Activated CD8-positive, alpha-beta memory T cell treated with anti-CD3 and anti-CD28 coated beads, Interleukin-2, amount 50 U/mL, for 48 hours (primary cell): ENCODE measurements at places on chromosomes 11 and 22.

GRCh38 chr11:95095858-95096587, 6.4 kb downstream of the ENDOD1 start:
- DNase-seq, result no peak

DNA sequence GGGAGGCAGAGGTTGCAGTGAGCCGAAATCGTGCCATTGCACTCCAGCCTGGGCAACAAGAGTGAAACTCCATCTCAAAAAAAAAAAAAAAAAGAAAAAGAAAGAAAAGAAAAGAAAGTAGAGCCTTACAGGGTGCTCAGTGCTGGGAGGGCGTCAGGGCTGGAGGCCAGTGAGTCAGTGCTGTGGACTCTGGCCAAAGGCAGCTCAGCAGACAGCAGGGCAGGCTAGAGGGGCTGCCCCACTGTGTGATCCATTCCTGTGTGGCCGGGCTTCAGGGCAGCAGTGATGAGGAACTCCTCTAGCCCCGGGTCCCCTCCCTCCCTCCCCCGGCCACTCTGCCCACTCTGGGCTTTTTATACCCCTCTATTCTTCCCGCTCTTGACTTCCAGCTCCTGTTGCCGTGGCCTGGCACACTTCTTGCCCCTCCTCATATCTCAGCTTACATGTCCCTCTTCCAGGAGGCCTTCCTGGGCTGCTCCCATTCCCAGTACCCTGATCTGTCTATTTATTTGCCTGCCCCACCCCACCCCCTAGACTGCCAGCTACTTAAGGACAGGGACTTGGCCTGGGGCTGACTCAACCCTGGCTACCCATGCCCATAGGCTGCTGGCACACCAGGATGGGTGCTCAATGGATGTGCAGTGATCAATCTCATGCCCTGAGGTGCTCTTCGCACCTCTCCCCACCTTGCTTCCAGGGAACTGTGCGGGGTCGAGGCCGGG, 10.1 kb downstream of the SYT12 start:
- no peak for DNase-seq

DNA sequence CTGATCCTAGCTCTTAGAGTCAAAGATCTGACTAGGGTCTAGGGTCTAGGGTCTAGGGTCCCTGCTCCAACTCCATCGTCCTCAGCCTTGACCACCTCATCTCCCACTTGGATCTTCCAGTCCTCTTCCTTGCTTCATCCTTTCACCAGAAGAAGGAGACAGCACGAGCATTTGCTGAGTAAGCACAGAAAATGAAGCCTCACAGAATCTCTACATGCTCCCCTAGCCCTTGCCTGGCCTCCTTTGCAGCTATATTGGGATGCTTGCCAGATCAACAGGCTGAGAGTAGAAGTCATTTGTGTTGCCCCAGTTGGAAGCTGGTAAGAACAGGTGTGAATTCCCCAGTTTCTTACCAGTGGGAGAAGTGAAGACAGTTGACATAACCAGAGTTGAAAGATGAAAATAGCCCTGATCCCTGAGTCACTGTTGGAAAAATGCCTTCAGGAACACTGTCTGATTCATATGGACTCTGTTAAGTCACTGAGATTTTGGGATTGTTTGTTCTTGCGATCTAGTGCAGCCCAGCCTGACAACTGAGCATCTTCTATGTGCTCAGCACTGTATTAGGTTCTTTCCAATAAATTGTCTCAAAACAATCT, 552.5 kb downstream of the INSC start:
- DNase-seq, result no peak

DNA sequence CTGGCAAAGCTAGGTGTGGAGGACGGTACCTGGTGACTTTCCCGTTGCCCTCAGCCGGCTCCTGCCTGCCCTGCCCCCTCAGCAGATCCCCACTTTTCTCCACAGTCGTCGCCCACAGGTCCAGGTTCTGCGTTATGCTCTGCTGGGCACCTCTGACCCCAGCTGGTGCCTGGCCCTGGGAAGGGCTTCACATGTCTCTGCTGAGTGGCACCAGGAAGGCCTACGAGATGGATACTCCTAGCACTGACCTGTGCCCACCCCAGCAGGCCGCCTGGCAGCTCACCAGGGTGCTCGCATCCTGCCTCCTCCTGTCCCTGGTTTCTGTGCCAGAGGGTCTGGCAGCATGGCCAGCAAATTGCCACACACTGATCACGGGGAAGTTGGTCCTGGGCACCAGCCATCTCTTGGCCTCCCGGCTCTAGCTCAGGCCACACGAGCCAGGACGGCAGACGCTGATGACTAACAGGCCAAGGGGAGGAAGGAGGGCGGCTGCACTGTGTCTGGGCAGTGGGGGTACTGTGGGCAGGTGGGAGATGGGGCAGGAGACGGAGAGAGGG, 13.8 kb downstream of the CARS1 start:
- no peak for DNase-seq

- DNase-seq, result no peak
Measured at GRCh38 chr11:72573072-72573854, 101.0 kb downstream of the PDE2A start.

GRCh38 chr11:27842290-27842689, 142.0 kb upstream of the BDNF start:
- DNase-seq, result no peak

DNA sequence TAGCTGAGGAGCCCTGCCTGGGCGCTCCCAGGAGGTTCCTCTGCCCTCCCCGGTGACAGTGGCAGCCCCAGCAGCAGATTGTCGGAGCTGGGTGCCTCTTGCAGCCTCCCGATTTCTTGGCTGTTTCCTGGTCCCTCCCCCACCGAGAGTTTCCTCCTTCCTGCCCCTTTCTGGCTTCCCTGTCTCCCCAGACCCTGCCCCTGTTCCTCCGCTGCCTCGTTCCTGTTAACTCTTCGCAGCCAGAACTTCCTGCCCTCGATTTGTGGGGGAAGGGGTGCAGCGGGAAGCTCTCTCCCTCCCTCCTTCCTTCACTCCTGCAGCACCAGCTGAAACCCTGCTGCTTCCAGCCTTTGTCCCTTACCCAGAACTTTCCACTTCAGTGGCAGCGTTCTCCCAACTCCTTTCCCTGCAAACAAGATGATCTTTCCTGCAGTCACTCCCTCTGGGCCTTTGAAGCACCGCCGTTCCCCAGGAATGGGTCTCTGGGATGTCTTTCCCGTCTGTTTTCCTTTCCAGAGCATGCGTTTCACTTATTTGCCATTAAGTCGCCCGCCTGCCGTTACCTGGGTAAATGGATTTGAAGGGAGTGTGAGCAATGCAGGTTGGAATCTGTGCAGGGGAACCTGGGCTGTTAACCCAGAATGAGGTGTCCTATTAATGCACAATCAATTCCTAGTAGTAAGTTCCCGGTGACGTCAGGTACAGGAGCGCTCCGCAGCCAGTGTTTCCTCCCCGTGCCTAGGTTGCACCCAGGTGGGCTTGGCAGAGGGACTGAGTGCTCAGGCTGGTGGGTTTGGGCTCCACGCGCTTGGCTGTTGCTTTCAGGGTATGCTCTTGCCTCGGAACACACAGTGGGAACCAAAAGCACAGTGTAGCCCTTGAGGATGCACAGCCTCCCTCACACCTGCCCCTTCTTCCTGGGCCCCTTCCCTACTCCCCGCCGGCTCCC, 4.3 kb downstream of the GRK2 start:
- no peak for DNase-seq

- peak; percentile 46 for DNase-seq
Measured at GRCh38 chr11:111936040-111936540, 1.1 kb upstream of the DIXDC1 start.

GRCh38 chr11:45654231-45655011, 11.0 kb downstream of the CHST1 start:
- DNase-seq, result no peak

DNA sequence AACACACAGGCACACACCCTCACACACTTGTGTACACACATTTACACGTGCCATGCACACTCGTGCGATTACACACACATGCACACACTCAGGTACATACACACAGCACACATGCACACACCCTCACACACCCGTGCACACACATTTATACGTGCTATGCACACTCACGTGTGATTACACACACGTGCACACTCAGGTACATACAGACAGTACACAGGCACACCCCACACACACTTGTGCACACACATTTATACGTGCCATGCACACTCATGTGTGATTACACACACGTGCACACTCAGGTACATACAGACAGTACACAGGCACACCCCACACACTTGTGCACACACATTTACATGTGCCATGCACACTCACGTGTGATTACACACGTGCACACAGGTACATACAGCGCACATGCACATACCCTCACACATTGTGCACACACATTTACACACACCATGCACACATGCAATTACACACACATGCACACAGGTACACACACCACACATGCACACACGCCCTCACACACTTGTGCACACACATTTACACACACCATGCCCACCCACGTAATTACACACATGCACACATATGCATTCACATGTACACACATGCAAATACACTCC, 4.6 kb downstream of the IFITM10 start:
- DNase-seq, result no peak

DNA sequence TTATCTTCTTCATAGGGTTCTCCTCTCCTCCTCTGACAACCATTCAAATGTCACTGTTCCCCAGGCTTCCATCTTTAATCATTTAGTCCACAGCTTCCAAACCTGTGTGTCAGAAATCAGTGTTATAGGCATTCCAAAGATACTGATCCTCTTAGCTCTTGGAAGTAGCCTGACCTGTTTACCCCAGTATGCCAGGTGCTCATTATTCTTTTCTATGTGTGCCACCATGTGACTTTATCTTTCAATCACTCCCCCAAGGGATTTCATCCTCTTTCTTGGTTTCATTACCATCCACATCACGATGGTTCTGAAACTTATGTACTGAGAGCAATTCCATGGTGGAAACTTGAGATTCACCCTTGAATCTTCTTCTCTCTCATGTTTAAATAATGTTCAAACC, 7.6 kb downstream of the POU2AF2 start:
- DNase-seq, result no peak

- DNase-seq, result no peak
Measured at GRCh38 chr11:112627588-112628045, 333.6 kb upstream of the NCAM1 start.

DNA sequence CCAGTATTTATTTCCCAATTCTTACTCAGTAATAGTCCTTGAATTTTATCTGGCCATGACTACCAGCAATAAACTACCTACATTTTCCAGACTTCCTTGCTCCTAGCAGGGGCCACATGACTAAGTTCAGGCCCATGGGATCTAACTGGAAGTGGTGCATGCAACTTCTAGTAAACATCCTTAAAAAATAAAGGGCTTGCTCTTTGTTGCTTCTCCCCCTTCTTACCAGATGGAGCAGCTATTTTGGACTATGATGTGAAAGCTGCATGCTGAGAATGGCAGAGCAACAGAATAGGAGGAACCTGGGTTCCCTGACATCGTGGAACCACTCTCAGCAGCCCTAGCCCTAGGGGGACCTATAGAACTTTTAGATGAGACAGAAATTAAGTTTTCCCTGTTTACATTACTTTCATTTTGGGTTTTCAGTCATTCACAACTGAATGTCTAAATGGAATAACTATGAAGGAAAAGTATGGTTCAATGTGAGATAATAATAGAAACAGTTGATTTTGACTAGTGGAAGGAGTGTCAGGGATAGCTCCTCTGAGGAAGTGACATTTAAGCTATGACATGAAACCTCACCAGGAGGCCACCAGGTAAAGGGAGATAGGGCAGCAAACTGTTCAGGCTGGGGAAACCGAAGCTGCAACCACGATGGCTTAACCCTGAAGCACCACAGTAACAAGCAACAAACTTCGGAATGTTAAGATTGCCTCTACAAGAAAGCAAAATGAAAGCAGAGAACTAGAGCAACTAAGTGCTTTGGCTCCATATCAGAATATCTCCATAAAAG, 48.9 kb downstream of the PHF21A start:
- DNase-seq, result no peak

GRCh38 chr11:64320556-64320955, 2.6 kb downstream of the PRDX5 start:
- DNase-seq, result no peak

DNA sequence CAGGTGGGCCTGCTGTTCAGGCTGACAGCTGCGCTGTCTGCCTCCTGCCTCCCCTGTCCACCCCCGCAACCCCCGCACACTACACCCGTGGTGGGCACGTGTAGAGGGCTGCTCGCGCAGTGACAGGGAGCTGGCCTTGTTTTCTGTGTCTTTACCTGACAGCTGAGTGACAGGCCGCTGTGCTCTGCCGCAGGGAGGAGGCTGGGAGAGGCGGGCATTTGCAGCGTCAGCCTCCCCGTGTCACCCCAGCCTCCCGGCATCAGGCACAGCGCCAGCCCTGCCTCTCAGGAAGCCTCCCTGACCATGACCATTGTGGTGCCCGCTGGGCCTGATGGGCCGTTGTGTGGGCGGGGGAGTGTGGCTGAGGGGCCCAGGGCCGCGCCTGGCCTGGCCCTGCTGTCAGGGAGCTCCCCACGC, 32.0 kb upstream of the RELT start:
- DNase-seq, result no peak

DNA sequence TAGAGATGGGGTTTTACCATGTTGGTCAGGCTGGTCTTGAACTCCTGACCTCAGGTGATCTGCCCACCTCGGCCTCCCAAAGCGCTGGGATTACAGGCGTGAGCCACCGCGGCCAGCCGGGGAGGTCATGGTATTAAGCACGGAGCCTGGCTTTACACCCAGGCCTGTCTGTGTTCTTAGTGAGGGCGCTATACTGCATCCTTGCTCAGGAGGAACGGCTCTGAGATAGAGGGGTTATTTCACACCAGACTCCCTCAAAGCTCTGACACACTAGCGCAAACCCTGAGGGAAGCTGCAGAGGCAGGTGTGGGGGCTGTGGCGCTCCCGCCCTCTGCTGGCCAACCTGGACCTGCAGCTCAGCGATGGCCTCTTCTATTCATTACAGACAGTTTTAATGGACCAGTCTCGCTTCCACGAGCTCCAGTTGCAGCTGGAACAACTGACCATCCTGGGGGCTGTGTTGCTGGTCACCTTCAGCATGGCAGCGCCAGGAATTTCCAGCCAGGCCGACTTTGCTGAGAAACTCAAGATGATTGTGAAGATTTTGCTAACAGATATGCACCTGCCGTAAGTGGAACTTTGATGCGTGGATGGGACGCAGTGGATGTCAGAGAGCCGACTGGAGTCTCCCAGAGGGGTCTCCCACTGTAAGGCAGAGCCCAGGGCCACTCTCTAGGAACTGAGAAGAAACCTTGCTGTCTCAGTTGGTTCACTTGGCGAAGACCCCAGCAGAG, 26.2 kb downstream of the TCP11L1 start:
- DNase-seq, result peak; percentile 85

DNA sequence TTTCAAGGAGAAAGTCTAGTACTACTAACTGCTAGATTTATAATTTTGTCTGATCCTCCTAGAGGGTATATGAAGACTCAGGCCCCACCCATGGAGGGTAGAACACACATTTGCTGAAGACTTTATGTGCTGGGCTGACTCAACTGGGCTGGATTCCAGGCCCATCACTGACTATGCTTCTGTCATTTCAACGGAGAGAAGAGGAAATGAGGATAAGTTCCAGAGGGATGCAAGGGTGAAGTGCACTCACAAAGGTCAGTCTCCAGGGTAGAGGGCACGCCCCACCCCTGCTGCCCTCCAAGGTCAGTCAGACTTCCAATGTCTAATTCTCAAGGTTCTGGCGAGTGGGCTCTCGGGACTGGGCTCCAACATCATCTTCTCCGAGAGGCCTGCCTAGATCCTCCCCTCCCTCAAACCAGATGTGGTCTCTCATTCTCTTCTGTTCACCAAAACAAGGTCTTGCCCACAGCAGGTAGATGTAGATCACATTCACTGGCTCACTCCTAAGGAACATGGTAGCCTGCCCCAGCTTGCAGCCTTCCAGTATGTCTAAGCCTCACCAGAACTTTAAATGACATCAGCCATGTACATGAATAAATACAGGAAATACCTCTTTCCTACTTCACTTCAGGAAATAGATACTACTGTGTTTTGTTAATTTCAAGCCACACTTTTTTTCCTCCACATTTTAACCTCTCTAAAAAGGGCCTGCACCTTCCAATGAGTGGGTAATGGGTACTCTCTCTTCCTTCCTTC, 7.3 kb upstream of the C11orf86 start:
- DNase-seq, result no peak

- DNase-seq, result peak; percentile 53
Measured at GRCh38 chr11:125070699-125071254, 7.7 kb downstream of the SLC37A2 start.
